ENCODE measurements at places on chromosomes 11 and 22.
A peak's percentile ranks its signal among the peaks of the same experiment; 100 is the strongest.

- no peak for DNase-seq
Observed at GRCh38 chr11:6632116-6633073, 13.2 kb upstream of the TPP1 start.

GRCh38 chr11:125343718-125344131 lies 152.3 kb downstream of the FEZ1 start:
- DNase-seq: no peak

GRCh38 chr11:36306888-36307287 lies 10.8 kb downstream of the PRR5L start:
- peak; percentile 11 for DNase-seq

DNA sequence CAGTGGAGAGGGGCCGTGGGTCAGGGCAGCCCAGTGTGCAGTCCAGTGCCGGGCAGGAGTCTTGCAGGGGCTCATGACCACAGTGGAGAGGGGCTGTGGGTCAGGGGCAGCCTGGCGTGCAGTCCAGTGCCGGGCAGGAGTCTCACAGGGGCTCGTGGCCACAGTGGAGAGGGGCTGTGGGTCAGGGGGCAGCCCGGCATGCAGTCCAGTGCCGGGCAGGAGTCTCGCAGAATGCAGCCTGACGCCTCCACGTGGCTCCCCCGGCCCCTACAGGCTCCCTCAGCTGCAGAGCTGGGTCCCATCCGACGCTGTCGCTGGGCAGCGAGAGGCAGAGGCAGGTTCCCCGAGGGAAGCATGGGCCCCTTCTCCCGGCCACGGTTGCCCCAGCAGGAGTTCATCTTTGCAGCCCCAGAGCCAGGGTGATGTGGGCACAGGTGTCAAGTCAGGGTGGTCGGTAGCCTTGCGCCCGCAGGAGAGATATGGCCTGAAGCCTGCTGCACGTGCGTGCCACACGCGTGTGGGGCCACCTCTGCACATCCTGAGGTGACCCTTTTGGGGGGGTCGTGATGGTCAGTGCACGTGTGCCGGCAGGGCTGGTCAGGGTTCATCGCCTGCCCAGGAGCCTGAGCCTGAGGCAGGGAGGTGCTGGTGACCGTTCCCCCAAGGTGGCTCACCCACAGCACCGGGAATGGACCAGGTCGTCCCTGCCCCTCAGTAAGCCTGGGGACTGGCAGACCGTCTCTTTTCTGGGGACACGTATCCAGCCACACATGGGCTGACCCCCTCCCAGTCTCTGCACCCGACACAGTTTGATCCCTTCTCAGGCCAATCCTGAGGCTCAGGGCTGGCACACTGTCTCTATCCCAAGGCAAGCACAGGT lies 2.9 kb downstream of the IFITM5 start:
- DNase-seq: no peak

DNA sequence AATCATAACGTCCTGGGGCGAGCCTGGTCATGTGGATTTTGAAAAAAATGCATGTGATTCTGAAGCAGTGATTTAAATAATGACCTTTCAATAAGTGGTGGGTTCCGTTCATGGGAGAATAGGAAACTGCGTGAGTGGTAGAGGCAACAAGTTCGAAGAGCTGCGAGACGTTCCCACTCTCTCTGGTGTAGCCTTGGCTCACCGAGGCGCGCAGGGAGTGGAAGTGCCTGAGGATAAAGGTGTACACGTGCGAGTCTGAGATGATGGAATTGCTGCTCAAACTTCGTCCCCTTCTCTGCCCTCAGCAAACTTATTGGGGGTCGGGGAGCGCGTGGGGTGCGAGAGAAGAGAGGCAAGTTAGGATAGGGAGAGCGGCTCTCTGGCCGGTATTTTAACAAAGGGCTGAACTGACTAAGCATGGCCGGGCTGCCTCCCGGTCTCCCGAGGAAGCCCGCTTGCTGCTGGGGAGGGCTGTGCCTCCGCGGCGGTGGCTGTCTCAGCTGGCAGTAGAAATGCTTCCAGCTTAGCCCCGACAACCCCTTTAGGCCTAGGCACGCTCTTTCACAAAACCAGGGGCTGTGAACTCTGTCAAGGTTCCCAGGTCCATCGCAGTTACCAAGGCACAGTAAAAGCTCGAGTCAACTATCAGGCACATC lies 875 bp upstream of the STT3A start:
- peak; percentile 44 for DNase-seq

DNA sequence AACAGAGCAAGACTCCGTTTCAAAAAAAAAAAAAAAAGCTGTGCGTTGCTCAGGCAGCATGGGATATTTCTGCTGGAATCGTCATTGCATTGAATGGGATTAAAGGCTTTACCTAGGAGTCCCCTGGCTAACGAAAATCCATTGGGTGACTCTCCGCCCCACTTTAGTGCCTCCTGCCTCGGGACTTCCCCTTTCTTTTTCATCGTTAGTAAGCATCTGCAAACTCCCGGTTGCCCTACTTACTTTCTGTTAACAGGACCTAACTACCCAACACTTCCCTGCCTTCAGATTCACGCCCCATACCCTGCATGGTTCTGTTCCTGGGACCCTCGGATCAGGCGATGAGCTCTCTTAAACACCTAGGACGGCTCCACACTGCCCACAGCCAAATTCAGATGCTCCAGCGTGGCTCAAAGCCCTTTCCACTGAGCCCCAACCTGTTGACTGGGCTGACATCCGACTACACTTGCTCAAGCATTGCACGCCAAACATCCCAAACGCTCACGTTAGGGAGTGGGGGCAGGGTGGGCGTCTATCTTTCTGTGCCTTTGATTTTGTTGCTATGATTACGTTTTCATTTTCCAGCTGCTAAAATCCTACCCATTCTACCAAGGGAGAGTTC lies 143.8 kb downstream of the ST3GAL4 start:
- no peak for DNase-seq

DNA sequence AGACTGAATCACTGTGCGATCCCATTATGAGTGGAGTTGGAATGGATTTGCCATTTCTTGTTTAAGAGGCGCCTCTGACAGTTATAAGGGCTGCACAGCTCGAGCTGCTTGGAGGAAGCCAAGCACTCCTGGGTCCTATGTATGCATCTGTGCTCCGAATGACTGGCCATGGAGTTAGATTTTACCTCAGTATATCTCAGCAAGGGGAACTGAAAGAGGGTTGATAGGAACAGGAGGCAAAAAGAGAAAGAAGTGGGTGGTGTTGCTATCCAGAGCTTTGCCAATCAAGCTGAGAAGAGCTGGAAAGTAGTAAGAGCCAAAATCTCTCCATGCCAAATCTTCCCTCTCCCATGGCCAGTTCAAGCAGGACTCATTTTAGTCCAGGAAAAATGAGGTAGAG lies 632.0 kb upstream of the KIRREL3 start:
- DNase-seq: no peak

- DNase-seq: no peak
Observed at GRCh38 chr11:46051102-46051501, 70.2 kb downstream of the PHF21A start.

DNA sequence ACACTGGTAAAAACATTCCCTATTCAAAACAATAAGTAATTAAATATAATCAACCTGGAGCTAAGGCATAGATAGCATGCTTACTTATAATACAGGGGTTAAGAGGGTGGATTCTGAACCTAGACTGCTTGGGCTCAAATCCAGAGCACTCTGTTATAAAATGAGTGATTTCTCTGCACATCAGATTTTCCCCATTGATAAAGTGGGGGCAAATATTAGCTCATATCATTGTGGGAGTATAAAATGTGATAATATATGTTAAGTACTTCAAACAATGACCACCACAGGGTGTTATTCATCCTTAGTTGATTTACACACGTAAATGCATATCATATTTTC lies 139.4 kb downstream of the LUZP2 start:
- no peak for DNase-seq

- no peak for DNase-seq
Observed at GRCh38 chr11:35711173-35711910, 48.8 kb downstream of the TRIM44 start.

DNA sequence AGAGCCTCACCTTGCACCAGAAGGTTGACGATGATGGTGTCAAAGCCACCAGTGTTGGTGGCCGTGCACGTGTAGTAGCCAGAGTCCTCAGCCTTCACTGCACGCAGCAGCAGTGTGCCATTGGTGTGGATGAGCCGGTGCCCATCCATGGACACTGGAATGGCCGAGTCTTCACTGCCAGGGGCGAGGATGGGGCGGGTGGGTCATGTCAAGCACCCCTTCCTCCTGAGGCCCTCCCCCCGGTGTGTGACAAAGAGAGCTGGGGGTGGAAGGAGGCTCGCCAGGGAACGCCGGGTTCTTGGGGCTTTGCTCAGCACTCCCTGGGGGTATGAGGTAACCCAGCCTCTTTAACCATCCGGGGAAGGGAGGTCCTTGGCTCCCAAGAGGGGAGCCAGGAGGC lies 111.6 kb downstream of the CEP164 start:
- DNase-seq: no peak

DNA sequence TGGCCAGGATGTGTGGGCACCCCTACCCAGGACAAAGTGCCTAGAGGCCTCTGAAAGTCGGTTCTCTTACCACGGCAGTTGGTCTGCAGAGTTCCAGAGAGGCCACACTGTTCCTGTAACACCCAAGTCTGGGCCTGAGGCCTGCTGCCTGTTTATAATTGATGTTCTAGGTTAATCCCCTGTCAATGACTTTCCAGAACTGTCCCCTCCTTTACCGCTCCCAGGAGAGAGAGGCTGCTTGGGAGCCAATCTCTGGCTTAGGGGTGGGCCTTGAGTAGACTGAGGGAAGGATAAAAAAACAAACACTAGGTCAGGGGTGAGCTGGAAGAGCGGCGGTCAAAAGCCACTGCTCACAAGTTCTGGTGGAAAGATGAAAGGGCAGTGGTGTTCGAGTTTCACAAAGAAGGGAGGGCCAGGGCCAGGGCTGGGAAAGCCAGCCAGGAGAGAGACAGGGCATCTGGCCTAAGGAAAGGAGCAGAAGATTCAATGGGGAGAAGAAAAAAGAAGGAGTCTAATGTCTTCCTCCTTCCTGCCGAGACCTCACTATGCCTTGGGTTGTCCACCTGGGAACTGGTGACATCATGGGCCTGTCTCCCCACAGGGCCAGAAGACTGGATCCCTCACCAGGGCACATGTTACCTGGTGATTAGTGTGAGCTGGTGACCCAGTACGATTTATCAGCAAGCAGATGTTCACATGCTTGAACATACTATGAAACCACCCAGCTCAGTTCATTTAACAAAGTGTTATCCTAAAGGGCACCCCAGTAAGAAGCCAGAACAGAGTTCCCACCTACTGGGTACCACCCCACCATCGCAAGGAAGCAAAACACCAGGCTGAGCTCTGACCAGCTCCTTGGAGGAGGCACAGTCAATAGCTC lies 50.2 kb downstream of the PC start:
- no peak for DNase-seq

GRCh38 chr22:48253573-48253972 lies 1491.1 kb downstream of the TBC1D22A start:
- DNase-seq: no peak

DNA sequence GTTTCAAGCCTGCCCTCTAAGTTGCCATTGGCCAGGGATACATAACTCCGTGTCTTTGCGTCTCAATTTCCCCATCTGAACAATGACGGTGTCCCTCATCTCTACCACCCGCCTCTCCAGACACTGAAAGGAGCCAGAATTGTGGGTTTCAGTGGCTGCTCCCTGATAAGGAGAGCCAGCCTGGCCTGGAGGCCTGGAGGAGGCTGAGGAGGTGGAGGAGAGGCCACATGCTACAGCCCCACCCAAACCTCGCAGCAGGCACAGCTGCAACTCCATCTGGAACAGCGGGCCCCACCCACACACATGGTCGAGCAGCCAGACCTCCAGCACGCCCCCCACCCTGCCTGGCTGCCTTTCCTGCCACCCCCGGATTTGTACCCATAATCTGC lies 34.4 kb upstream of the CD82 start:
- DNase-seq: no peak

- no peak for DNase-seq
Observed at GRCh38 chr11:70526116-70527045, 128.1 kb downstream of the CTTN start.

DNA sequence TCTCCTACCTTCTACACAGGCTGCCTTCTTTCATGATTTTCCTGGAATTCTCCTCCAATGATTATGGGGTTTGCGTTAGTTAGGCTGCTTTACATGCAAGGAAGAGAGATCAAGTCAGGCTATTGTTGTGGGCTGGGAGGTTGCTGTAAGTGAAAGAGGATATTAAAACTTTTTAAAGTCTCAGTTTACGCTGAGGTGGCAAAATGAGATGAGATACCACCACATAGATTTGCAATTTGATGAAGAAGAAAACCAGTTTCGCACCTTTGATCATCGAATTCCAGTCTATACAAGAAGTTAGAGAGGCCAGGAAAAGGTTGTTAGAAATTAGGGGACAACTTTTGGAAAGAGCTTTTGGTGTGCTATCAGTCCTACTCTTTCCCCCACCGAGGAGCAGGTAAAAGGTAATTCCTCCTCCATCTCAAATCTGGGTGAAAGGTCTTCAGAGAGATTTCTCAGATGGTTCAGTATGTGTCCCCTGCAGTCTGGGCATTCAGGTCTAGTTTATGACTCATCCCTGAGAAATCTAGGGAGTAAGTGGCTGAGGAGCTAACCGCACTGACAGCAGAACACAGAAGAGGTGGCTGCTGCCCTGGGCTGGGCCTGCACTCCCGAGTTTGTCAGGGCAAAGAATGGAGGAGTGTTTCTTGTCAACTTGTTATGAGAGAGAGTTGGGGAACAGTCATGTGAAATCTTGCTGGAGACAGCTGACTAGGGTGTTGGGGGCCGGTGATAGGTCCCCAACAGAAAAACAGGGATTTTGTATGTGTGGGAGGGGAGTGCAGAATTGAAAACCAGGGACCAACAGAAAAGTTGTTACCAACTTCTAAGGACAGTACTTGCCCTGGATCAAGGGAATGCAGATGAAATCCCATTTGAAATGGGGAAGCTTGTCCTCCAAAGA lies 34.7 kb downstream of the CCDC83 start:
- DNase-seq: peak; percentile 78

GRCh38 chr11:19216709-19217374 lies 15.1 kb upstream of the CSRP3 start:
- DNase-seq: no peak

- no peak for DNase-seq
Observed at GRCh38 chr11:120056301-120057027, 81.4 kb downstream of the TRIM29 start.

DNA sequence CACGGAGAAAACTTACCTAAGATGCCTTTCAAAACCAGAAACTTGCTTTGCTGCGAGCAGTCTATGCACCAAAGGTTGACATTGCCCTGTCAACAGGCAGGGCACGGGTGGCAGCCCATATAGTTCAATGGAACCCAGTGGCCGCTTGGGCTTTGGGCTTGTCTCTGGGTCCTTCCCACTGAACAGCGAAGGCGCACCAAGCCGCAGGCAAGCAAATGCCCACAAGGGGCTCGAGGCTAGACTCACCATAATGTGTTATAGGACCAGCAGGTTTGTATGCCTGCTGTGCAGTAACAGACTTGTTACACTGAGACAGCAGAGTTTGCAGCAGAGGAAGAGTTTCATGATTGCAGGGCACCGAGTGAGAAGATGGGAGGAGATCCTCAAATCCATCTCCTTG lies 20.3 kb downstream of the CLDN5 start:
- DNase-seq: no peak

- no peak for DNase-seq
Observed at GRCh38 chr22:33639588-33640254, 280.6 kb downstream of the LARGE1 start.

- DNase-seq: peak; percentile 64
Observed at GRCh38 chr11:67584205-67584880, 731 bp downstream of the GSTP1 start.

GRCh38 chr22:23415490-23415851 lies 164.6 kb downstream of the IGLL1 start:
- no peak for DNase-seq
